ENCODE measurements at places on chromosomes 3 and 15.

DNA sequence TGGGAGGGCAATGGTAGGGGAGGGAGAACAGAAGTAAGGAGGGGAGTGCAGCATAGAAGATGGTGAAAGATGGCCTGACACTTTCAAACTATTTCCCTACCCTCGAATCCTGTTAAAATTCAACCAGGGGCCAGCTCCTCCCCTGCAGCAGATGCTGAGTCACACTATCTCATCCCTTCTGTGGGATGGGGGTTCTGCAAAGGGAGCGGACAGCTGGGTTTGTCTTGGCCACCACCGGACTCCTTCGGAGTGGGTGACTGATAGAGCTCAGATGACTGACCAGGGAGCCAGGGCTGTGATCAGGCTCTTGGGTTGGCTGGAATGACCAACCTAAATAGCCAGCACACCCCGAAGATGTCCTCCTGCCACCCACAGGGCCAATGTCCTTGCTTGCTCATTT lies 33.6 kb upstream of the TMCC1 start:
- DNase-seq: no peak

- DNase-seq: no peak
These were observed 767.0 kb downstream of the TUSC7 start for GRCh38 chr3:117476572-117476971.

DNA sequence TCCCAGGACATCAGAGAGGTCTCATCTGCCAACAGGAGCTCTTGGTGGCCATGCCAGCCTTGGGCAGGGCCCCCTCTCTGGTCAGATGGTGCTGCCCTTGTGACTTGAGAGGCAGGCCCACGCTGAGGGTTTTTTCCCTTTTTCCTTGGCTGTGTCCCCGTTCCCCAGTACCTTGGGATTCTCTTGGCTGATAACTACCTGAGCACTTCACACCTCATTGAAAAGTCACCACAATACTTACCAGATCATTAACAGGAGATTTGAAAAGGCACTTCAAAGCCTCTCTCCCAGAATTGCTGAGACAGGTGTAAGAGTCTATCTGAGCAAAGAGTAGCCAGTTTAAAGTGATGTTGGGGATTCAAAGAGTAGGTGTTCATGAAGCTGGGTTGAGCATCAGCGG lies 15.1 kb upstream of the TMEM158 start:
- no peak for DNase-seq

GRCh38 chr15:66294932-66295235 lies 1.5 kb downstream of the DIS3L start:
- DNase-seq: no peak

DNA sequence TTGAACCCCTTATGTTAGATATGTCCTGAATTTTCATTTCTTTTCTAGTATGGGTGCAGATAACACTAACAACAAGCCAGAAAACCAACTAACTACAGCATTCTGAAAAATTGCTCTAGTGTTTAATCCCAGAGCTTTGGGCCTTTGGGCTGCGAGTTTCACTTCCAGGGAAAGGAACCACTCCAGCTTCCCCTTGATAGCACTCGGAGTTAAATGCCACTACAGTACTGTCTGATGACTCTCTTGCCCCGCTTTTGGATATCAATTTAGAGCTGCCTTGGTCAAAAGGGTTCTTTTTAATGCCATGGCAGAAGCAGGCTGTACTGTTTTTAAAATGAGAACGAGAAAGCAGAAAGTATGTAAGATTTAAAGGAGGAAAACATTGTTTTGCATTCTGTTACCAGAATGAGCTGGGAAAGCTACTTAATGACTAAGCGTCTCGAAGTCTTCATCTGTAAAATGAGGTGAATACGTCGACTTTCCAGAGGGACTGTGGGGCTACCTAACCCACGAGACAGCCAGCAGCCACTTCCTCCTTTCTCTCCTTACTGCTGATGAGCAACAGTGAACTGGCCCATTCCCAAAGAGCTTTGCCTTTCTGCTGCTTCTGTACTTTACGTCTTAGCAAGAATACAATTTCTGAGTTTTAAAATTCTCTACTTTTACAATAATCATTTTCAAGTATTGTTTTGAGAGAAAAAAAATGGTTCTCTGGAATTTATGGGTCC lies 299.3 kb upstream of the LYSMD4 start:
- no peak for DNase-seq

DNA sequence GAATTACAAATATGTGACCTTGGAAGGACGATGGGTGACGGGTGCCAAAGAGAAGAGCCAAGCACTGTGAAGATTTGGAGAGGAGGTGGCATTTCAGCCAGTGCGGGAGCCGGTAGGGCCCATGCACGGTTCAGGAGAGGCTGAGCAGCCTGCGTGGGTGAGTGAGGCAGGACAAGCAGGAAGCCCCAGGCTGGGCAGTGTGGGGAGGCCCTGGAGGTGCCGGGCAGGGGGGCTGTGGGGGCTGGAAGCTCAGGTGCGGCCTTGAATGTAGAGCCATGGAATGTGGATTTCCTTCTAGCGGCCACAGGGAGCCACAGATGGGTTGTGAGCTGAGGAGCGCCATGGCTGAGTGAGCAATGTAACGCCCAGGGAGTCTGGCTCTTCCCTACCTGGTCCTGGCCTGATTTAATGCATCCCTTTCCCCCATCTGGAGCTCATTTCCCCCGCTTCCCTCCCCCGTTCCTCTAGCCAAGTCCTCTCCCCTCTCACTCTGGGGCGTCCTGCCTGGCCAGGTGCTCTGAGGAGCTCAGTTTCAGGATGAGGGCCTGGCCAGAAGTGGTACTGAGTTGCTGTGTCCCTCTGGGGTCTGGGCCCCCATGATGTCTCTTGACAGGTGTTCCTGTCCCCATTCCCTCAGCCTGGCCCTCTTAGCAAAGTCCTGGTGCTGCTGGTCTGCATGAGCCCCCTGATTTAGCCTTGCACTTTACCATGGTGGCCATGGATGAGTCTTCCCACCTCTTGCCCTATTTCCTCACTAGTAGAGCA lies 41.8 kb upstream of the IQSEC1 start:
- no peak for DNase-seq

- no peak for DNase-seq
These were observed 74.7 kb downstream of the SPATA16 start for GRCh38 chr3:173066044-173067004.

- peak; percentile 50 for DNase-seq
These were observed at the start of gene PLCH1 for GRCh38 chr3:155744626-155745324. Gene PLCH1 (minus strand): TSS chr3:155745071. CDS start chr3:155704224, 40,847 bp downstream.

DNA sequence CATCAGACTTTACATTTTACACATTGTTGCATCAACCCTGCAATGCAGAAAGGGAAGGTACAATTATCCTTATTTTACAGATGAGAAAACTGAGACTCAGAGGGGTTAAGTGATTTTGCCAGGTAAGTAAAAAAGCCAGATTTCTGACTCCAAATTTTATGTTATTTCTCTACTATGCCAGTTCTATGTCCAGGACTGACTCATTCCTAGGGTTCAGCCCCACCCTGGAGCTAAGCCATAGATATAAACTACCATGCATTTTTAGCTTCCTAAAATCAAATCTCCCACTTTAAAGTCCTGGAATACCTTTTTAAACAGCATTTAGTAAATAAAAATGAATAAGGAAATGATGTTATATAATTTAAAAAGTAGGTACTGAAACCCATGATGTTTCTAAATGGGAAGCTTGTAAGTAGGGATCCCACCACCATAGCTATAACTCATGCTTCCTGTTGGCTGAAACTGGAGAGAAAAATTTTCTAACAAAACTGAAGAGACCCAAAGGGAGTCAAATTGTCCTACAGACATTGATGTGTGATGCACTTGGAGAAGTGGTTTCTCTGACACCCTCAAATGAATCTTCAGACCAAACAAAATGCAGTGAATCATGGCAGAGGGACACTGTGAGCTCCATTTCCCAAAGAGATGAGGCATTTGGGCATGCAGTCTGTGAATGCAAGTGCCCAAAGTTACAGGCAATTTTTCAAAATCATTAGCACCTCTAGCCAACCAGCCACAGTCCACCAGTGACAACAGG lies 301.7 kb upstream of the UMPS start:
- DNase-seq: no peak

DNA sequence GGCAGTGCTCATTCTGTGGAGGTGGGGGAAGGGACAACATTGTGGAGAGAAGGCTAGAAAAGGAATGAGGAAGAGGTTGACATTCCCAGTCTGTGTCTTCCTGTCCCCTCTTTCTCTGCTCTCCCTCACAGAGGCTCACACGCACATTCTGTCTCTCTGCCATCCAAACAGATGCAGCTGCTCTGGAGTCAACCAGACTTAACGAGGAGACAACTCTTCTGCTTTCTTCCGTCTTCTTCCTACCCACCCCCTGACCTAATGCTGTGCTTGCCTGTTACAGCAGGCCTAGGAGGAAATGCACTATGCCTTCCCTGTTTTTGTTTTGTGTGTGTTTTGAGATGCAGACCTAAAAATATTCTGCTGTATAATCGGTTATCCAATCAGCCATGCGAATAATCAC lies 121.9 kb downstream of the CACNA1D start:
- no peak for DNase-seq

GRCh38 chr3:38653685-38654537 lies 4.4 kb upstream of the SCN5A start:
- DNase-seq: no peak

- no peak for DNase-seq
These were observed 31.4 kb downstream of the STARD5 start for GRCh38 chr15:81292523-81293001.

DNA sequence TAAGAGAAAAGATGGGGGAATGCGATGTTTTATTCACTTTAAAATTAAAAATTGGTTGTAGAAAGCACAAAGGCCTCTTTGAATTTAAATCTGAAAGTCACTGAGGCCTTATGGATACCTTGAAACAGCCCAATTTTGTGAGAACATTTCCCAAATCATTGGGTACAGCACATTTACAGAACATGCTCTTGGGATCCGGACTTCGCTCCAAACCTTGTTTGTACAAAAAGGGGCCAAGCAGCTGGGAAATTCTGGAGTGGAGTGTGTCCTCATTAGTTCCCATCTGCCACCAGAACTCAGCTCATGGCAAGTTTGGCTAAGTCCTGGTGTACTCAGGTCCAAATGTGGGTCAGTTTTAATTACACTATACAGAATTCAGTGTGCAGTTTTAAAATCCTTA lies 254.2 kb downstream of the ZBTB20 start:
- no peak for DNase-seq

- DNase-seq: no peak
These were observed 278.6 kb downstream of the NLGN1 start for GRCh38 chr3:173676094-173676493.

GRCh38 chr3:29392625-29393388 lies 111.9 kb downstream of the RBMS3 start:
- no peak for DNase-seq

- DNase-seq: no peak
These were observed 702.3 kb downstream of the SI start for GRCh38 chr3:164375995-164376394.

GRCh38 chr3:160815280-160815679 lies 59.2 kb downstream of the PPM1L start:
- DNase-seq: no peak

GRCh38 chr15:71386448-71387236 lies 271.4 kb downstream of the THSD4 start:
- DNase-seq: peak; percentile 5

- DNase-seq: no peak
These were observed 108.4 kb upstream of the RASGRP1 start for GRCh38 chr15:38672814-38673670.

- DNase-seq: no peak
These were observed 2.1 kb downstream of the CYB561D2 start for GRCh38 chr3:50352781-50353180.

GRCh38 chr15:98755781-98756180 lies 107.4 kb downstream of the IGF1R start:
- DNase-seq: no peak

DNA sequence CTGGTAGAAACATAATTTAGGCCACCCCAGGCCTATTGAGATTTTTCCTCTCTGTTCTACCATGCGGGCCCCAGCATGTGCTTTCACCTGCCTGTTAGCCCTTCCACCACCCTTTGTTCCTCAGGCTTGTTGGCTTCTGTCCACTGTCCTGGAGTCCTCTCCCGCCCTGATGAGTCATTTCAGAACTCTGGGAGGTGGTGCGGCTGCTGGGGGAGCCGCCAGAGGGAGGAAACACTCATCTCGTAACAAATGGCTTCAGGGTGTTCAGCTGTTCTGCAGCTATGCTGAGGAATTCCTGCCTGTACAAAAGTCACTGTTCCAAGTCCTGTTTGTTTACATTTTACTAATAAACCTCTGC lies 36.3 kb downstream of the LRTM1 start:
- peak; percentile 72 for DNase-seq
